Hematopoietic multipotent progenitor cell (in vitro differentiated cells): ENCODE measurements at places on chromosomes 2 and 18.

- no peak for DNase-seq
These were observed 40.1 kb upstream of the TMEM177 start for GRCh38 chr2:119638685-119639554.

- peak; percentile 88 for DNase-seq
These were observed 260.0 kb upstream of the ID2 start for GRCh38 chr2:8421658-8422449.

GRCh38 chr18:26874283-26874682, 8.8 kb upstream of the AQP4 start:
- no peak for DNase-seq

DNA sequence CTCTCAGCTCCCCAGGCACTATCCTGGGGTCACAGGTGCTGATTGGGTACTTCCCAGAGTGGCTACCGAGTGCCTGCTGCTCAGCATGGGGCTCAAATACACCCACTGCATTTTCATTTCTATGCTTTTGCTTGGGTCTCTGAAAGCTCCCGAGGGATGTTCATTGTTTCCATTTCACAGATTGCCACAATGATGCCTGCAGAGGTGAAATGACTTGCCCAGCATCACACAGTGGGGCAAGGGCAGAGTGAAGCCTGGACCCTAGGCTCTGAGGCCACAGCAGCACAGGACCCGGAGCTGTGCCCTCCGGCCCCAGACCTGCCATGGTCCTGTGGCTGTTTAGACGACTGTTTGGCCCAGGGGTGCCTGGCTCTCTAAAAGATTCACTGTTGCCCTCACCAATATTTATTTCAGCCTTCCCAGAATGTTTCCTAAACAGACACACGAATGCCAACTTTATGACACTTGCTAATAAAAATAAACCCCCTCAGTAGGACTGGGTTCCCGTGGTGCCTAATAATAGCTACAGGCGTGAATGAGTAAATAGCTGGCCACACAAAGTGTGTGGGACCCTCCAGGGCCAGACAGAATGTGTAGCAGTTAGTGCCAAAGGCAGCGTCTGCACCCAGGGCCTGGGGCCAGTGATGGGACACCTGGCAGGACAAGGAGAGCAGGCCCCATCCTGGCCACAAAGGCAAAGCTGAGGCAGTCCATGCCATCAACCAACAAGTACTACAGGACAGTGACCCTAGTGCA, 11.5 kb upstream of the ST8SIA5 start:
- no peak for DNase-seq

- DNase-seq: no peak
These were observed 63.1 kb downstream of the ITGA4 start for GRCh38 chr2:181520253-181520652.

- DNase-seq: no peak
These were observed 58.8 kb upstream of the TANK start for GRCh38 chr2:161101406-161101805.

- no peak for DNase-seq
These were observed 134.9 kb upstream of the DSEL start for GRCh38 chr18:67651438-67651837.

- DNase-seq: no peak
These were observed 7.9 kb upstream of the CFAP36 start for GRCh38 chr2:55511508-55512124.

- DNase-seq: no peak
These were observed 155.2 kb downstream of the GALNT1 start for GRCh38 chr18:35736696-35737095.

DNA sequence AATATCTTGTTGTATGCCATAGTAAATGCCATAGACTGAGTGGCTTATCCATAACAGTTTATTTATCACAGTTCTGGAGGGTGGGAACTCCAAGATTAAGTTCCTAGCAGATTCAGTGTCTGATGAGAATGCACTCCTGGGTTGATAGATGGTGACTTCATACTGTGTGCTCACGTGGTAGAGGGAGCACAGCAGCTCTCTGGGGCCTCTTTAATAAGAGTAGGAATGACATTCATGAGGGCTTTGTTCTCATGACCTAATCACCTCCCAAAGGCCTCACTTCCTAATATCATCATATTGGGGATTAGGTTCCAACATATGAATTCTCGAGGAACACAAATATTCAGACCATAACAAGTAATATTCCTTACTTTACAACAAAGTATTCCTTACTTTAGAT, 98.1 kb upstream of the SH3BP4 start:
- no peak for DNase-seq

GRCh38 chr2:10934979-10935350, 23.2 kb downstream of the KCNF1 start:
- no peak for DNase-seq

DNA sequence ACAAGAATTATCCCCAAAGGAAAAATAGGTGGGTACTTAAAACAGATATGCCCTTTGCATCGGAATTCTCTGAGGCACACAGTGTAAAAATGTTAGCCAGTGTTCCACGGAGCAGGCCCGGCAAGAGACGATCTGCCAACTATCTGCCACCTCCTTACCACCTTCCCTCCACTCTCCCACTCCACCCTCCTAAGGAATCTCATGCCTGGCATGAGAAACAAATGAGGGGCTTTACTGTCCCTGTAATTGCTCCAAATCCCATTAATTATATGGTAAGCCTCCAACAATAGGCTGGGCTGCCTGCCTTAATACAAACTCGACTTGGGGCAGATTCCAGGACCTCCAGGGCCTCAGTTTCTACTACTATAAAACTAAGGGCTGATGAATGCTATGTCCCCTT, 102.3 kb downstream of the ZBTB7C start:
- no peak for DNase-seq

DNA sequence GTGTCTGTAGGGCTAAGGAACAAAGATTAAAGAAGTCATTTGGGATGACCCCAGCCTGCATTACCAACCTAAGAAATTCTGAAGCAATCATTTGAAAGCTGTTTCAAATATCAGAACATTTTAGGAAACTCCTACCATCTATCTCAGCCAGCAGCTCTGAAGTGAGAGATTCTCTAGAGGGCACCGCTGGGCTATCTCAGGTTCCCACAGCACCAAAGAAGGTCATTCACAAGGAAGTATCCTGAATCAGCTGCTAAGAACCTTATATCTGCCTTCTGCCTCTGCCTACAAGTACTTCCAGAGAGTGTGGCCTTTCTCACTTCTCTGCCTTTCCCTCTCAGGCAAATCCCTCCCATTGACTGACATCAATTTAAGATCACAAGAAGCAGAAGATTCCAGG, 13.4 kb upstream of the EVA1A start:
- no peak for DNase-seq

DNA sequence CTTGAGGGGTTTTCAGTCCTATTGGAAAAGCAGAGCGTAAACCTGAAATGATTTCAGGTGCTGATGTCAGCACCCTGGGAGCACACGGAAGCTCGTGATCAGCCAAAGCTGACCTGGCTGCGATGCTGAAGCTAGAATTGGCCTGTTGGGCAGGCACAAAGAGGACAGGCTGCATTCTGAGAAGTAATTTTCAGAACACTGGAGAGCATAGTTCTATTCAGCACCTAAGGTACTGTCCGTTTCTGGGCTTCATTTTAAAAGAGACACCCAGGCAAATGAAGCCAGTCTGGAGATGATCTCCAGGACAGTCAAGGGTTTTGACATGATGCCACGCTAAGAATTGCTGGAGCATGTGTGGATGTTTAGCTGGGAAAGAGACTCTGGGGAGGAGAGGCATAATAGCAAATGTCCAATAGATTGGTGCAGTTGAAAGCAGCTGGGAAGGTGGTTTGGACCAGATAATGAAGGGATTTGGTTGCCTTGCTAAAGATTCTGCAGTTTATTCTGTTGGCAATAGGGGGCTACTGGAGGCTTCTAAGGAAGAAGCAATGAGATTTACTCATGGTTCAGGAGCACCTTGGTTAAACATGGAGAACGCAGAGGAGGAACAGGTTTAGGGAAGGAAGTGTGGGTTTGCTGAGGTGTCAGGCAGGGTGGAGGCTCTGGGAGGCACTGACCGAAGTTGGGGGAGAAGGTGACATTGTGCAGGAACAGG, 86.6 kb downstream of the ACOXL start:
- DNase-seq: peak; percentile 24

GRCh38 chr2:227876300-227876801, 4.9 kb downstream of the DAW1 start:
- no peak for DNase-seq

DNA sequence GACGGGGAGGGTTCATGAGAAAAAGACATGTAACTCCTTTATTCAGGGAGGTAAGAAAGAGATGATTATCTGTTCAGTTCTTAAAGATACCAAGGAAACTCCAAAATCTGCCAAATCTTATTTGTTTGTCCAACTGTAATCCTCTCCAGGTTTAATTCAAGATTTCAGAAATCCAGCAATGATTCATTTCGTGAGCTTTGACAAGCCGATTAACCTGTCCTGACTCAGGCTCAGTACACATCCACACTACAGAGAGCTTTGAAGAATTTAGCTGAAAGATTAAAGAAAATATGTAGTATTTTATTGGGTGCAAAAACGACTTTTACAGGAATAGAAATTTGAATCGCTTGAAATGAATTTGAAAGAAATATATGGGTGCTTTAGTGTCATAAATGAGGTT, 1.1 kb downstream of the SPAG16 start:
- no peak for DNase-seq

DNA sequence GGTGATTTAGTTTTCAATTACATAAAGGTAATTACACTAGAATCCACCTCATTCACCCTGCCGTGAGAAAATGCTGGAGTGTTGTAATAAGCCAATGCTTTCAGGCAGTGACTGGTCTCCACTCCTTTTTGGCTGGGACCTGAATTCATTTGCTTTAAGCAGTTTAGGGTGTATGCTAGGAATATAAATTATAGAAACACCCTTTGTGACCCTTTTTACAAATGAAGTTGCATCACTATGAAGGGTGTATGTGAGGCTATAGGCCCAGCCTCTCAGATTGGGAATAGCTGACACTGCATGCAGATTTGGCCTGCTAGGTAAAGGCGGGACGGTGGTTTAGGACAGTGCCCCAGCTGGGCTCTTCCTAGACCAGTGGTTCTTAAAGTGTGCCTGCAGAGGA, 50.8 kb upstream of the NFE2L2 start:
- DNase-seq: no peak

GRCh38 chr2:241984658-241985057, 115.1 kb downstream of the RTP5 start:
- no peak for DNase-seq

DNA sequence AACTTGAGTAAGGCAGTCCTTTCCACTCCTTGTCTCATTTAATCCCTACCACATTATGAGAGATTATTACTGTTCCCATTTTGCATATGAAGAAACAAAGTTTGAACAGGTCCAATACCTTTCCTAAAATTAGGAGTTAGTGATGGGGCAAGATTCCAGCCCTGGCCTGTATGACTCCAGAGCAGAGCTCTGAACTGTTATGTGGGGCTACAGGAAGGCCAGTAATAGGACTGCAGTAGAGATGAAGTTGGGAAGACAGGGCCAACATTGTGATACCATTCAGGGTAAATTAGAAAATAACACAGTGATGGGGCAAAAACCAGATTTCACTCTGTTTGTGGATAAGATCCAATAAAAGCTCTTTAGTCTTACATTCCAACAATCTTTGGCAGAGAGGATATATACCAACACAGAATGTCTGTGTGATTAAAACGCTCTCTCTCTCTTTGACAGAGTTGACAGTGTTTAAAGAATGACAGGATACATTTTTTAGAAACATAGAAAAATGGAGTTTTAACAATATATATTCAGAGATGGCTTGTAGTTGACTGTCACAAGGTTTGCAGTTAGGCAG, 22.7 kb downstream of the KATNAL2 start:
- DNase-seq: no peak

- DNase-seq: no peak
These were observed 40.3 kb downstream of the BCL11A start for GRCh38 chr2:60513191-60513590.

DNA sequence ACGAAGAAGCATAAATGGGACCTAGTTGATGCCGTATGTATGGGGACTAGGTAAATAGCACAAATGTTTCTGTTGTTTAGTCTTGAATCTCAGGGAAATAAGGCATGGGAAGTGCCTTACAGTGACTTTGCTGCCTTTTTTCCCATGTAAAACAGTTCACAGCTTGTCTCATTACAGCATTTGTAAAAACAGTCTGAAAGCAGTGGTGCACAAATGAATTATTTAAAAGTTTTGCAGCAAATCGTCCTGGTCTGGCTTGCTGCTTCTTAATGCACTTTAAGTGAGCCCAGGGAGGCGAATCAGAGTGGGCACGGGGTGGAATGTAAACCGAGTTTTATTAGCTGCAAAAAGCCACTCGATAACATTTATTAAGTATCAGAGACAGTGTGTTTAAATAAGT, 302.0 kb upstream of the ETAA1 start:
- DNase-seq: no peak

GRCh38 chr2:100992262-100992661, 9.8 kb upstream of the RPL31 start:
- DNase-seq: no peak
